Activated CD8-positive, alpha-beta memory T cell treated with anti-CD3 and anti-CD28 coated beads, Interleukin-2, amount 10 ng/mL, durations not matched to agents 7 days and 5 days (primary cell): ENCODE measurements at places on chromosomes 6 and 20. TPM values are rescaled to one million over a fixed set of nuclear protein-coding genes. Genes with fewer than 3 reads are reported as not detected.

DNA sequence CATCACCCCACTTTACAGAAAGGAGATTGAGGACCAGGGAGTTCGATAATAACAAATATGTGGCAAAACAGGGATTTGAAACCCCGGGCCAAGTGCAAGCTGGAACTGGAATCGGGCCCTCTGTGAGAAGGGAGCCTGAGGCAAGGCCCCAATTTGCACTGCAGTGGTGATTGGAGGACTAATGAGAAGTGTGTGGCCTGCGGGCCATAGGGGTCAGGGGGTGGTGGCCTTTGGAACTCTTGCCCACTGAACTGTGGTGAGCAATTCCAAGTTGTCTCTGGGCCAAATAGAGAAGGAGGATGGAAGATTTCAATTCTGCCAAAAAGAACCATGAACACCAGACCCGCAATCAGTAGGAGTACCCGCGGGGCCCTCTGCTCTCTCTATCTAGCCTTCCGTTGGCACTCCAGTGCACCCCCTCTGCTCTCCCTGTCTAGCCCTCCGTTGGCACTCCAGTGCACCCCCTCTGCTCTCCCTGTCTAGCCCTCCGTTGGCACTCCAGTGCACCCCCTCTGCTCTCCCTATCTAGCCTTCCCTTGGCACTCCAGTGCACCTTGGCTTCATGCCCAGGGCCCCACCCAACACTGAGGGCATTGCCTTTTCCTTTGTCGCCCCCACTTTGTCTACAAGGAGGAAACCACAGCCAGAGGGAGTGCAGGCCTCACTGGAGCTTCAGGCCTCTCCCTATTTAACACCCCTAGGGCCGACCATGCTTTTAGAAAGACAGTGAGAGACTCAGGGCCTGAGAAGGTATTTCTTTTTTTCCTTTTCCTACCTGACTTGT is 6.0 kb upstream of the PTPRA start:
- DNase-seq, result no peak

The C20orf204 gene
- total RNA-seq, result 19.0 TPM

- no peak for DNase-seq
Observed at GRCh38 chr6:147285087-147285855, 81.1 kb downstream of the STXBP5 start.

GRCh38 chr20:25500880-25501351 is 84.4 kb downstream of the NINL start:
- no peak for DNase-seq

DNA sequence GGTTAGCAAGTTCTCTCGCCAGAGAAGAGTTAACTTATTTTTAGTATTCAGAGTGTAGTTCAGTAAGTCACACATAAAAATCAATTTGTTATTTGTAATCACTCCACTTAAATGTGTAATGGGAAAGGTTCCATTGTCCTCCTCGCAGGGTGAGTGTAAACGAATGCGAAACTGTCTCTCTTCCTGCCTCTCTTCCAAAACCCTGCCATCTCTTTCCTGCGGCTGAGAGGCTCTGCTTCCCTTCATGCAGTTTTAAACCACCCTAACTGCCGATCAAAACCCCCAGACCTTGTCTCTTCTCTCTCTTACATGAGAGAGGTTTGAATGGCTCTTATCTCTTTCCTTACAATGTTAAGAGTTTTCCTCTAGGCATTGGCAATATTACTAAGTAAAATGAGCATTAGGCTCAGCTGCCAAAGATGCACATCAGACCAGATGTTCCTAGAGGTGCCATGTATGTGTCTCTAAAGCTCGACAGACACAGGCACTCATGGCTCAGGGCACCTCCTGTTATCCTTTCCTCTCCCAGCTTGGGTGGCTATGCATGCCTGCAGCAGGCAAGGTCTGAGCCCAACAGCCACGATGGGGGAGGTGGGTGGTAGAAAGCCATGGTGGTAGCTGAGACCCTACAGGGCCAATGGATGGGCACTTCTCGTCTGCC is 91.2 kb downstream of the JARID2 start:
- no peak for DNase-seq

DNA sequence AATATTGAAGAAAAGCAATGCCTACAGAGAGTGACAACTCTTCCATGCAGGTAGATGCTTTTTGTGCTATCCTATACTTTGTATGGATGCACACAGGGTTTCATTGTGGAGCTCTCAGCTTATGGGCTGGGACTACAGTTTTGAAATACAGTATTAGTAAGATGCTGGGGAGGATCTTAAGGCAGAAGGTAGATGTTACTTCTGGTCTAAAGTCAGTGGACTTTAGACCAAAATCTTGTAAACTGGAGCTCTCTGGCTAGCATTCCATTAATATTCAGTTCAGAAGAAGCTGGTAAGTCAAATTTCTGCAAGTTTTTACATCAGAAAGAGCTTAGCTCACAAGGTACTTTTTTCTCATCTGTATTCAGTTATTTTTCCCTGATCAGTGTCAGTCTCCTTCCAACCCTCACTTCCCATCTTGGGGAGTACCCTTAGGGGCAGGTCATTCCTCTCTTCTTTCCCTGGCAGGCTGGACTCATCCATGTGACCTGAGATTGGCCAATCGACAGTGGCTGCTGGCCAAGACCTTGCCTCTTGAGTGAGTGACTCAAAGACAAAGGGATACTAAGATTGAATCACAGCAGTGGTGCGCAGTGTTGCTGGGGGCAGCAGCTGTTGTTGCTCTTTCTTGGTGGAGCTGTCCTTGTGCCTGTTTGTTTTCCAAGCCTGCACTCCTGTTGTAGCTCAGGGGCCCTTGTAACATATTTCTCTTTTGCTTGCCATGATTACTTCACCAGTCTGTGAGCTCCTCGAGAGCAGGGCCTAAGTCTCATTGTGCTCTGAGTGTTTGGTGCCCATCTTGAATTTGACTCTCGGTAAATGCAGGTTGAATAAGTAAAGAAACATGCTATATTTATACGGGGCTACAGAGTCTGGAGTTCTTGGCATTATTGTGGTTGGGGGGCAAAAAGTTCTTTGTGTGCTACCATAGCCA is 2.8 kb upstream of the PHF20 start:
- peak; percentile 75 for DNase-seq

DNA sequence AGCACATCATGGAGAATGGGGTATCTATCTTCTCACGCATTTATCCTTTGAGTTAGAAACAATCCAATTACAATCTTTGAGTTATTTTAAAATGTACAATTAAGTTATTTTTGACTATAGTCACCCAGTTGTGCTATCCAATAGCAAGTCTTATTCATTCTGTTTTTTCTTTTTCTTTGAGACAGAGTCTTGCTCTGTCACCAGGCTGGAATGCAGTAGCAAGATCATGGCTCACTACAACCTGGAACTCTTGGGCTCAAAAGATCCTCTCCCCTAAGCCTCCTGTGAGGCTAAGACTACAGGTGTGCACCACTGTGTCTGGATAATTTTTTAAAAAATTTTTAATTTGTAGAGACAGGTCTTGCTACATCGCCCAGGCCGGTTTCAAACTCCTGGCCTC is 201.5 kb upstream of the ZNF217 start:
- DNase-seq, result no peak

DNA sequence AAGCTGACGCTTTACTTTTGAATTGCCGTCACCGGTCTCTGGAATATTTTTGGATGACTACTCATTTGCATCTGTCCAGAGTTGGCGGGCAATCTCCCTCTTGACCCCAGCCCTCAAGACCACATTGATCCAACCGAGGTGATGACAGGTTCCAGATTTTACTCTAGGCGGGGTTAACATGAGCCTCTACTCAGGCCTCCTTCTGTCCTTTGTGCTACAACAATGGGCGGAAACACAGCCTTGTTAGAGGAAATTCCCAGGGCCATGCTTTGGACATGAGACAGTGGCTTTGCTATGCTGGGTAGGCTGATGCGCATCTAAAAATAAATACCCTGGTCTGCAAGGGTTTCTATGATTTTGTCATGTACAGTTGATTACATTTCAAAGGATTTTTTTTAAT is 27.0 kb upstream of the ADGRF5 start:
- no peak for DNase-seq

The TMEM151B gene
- 0.06 TPM for total RNA-seq

GRCh38 chr20:45892828-45893500 is 1.8 kb downstream of the CTSA start:
- DNase-seq, result peak; percentile 54

The PAK5 gene
- not detected for total RNA-seq

The MEP1A gene
- total RNA-seq, result not detected

- DNase-seq, result no peak
Observed at GRCh38 chr20:3730803-3731672, 1.4 kb upstream of the HSPA12B start.

The APOM gene
- 1.9 TPM for total RNA-seq

The OR2J2 gene
- not detected for total RNA-seq

DNA sequence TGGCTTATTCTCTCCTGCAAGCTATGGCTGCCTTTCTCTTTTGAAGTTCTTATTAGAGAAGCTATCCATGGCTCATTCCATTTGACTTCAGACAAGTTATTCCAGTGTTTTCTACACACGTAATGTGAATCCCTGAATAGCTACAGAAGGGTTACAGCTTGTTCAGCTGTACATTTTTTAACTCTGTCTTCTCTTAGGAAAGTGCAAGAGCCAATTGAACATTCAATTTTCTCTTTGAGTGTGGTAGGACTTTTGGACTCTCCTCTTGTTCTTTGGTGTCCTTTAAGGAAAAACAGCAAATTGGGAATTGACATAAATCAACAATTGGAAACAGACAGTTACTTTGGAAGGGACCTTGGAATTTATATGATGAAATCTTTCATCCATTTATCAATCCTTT is 125.8 kb downstream of the EPM2A start:
- no peak for DNase-seq
